ENCODE measurements at places on chromosomes 7 and 10. TPM values are rescaled to one million over a fixed set of nuclear protein-coding genes. Genes with fewer than 3 reads are reported as not detected.
A peak's percentile ranks its signal among the peaks of the same experiment; 100 is the strongest.

DNA sequence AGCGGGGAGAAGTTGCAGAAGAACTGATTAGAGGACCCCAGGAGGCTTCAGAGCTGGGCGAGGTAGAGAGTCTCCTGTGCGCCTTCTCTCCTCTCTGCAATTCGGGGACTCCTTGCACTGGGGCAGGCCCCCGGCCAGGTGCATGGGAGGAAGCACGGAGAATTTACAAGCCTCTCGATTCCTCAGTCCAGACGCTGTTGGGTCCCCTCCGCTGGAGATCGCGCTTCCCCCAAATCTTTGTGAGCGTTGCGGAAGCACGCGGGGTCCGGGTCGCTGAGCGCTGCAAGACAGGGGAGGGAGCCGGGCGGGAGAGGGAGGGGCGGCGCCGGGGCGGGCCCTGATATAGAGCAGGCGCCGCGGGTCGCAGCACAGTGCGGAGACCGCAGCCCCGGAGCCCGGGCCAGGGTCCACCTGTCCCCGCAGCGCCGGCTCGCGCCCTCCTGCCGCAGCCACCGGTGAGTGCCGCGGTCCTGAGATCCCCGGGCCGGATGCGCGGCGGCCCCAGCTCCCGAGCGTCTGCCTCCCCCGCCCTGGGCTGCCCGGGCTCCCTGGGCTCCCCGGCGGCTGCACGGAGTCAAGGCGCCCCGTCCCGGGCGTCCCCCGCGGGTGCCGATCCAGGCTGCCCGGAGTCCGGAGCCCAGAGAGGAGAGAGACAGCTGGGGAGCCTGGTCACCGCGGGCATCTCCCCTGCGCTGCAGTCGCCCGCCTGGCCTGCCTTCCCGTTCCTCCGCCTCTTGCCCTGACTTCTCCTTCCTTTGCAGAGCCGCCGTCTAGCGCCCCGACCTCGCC, at the start of gene PLAU:
Gene PLAU (plus strand): TSS at position 369 of the 789 bp plus-strand sequence. CDS start 424 bp downstream, outside the sequence.
- ATAC-seq, result peak; percentile 57

DNA sequence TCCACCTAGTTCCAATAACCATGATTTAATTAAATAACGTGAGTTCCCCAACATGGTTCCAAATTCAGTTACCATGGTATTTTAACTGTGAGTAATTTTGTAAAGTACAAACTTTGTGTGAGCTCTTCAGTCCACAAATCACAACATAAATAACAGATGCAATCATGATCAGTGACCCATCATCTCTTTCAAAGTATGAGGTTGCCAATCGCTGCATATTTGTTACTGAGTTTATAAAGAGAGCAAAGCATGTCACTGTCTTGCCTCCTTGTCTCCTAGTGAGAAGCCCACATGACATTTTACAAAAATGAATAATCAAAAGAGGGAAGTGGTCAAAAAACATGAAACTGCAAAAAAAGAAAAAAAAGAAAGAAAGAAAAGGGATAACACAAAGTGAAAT, 69.1 kb upstream of the PDSS1 start:
- ATAC-seq, result no peak

DNA sequence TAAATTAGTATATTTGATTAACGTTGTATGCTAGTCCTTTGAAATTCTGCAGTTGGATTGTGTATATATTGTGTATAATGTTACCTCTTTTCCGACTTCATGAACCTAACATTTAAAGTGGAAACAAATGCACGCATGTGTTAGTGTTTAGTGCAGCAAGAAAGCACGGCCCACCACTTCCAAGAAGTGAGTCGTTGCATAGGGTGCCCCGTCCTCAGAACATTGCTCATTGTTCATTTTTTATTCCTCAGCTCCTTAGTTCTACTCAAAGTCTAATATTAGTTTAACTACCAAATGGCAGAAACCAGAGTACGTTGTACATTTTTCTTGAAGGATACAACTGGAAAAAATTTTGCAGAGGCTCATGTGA, 407.6 kb downstream of the AUTS2 start:
- no peak for ATAC-seq

DNA sequence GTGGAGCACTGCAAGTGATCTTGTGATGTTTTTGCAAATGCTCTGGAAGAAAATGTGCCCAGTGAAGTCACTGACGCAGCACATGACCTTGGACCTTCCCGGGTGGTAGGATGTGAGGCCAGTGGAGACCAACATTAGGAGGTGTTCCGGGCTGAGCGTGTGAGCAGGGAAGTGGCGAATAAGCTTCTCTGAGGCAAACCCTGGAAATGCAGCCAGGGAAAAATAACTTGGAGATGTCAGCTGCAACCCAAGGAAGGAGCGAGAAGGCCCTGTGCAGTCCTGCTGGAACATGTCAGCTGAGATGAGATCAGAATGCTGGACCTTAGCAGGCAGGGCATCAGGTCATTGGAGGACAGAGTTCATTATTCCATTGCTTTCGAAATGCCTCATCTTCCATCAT, 18.6 kb upstream of the SDK1 start:
- ATAC-seq, result no peak

DNA sequence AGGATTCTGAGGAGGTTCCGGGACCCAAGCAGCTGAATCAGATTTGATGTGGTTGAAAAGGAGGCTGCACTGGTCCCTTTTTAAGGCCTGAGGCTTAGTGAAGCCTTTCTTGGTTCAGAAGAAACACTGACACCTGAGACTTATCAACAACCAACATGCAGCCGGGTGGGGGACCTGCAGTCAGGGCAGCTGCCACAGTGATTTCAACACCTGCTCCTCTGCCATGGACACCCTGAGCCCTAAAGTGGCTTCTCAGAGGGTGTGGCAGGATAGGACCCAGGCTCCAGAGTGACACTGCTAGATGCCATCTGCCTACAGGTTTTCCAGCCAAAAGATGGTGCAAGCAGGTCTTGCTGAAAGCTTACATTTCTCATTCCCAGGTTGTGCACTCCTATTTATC, 99.3 kb downstream of the COL13A1 start:
- no peak for ATAC-seq

DNA sequence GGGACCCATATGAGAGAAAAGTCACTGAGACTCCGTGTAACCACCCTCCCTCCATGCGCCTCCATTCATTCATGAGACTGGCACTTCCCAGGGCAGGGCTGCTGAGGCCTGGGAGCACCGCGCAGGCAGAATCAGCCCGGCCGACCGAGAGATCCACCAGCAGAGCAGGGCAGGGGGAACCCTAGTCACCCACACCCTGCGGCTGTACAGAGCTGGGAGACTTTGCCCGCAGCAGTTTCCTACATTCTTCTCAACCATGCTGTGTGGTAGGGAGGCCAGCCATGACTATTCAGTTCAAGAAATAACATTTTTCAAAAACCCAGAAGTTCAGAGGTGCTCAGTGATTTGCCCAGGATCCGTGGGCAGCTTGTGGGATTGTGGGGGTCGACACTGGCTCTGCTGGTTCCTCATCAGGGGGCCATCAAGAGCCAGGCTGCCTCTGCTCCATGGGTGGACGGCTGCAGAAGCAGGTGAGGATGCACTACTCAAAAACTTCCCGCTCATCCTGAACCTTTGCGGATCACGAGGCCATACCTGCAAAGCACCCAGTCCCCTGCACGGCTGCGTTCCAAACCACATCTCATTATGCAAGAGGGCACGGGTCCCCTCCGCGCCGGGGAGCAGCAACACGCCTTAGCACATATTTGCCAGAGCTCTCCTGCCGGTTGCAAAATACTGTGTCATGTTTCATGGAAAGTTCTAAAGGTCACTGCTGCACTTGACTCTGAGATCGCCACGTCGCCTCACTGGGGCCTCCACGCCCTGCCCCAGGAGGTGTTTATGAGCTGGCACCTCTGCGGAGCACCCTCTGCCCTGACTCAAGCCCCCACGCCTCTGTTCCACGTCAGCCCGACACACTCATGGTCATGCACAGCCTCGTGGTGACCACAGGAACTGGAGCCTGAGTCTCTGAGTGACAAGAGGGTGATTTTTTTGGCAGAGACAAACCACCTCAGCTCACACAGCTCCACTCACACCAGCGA, 132.0 kb downstream of the PRKAG2 start:
- peak; percentile 93 for ATAC-seq

The NEUROD6 gene
- 0.38 TPM for total RNA-seq

- ATAC-seq, result peak; percentile 58
Measured at GRCh38 chr10:28734938-28735759, 57.8 kb downstream of the BAMBI start.

DNA sequence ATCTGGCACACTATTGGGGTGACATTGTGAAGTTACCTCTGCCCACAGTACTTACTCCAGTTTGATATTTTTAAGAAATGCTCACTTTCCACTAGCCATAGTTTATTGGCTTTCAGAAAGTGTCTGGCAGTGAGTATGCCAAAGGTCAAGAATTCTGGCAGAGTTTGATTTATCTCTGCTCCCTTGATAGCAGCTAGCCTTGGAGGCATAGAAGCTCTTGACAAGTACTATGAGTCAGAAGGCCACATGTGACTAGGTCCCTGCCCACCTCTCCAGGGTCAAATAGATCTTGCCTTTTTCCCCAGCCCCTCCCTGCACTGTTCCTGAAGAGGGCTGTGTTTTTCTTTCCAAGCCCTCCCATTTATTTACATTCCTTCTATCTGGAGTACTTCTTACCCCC, 202.2 kb downstream of the AUTS2 start:
- peak; percentile 100 for ATAC-seq
